Activated T-helper 1 cell treated with anti-CD3 and anti-CD28 coated beads, Interleukin-2, amount 50 U/mL, for 16 hours (primary cell): ENCODE measurements at places on chromosomes 13 and 19.

- DNase-seq, result no peak
Observed at GRCh38 chr19:18386543-18387271, 749 bp downstream of the GDF15 start.

- DNase-seq, result no peak
Observed at GRCh38 chr13:33870046-33870668, 52.2 kb downstream of the RFC3 start.

DNA sequence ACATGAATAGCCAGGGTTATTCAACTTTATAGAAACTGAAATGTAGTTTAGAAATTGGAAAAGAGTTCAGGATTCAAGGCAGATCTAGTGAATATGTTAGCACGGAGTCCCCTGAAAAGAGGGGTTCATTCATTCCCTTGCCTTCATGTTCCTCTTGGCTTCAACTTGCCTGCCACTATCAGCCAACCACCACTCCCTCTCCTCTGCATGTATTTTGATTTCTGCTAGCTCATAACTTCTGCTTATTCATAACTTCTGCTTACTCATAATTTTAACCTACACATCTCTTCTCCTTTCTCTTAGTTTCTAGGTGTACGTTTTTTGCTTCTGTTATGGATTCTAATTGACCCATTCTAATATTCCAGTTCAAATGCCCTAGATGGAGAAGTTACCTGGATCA lies 5.5 kb upstream of the SERTM1 start:
- DNase-seq, result no peak

GRCh38 chr19:35247526-35248309 lies 1.1 kb upstream of the LSR start:
- peak; percentile 43 for DNase-seq

DNA sequence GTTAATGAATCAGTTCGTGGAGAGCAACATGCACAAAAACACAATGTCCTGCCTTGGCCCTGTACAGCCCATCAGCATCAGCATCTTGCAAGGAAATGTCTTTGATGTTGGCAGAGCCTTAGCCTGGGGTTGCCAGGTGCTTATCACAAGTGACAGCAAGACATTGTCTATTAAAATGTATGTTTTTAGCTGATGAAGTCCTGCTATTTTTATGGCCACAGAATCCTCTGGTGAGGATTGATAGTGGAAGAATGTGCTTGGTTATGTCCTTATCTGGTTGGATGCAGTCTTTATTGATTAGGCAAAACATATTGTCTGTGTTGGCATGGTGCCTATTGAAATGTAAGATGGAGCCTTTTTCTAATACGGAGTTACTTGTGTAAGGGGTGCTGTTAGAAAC lies 1427.0 kb upstream of the MIR17HG start:
- no peak for DNase-seq
